Naive B cell (primary cell): ENCODE measurements at places on chromosomes 11 and 22. TPM values are rescaled to one million over a fixed set of nuclear protein-coding genes. Genes with fewer than 3 reads are reported as not detected.

CENATAC gene
- polyA plus RNA-seq: 21.7 TPM

IL17REL gene
- not detected for polyA plus RNA-seq

- no peak overlapping the region for H3K27ac ChIP-seq
- H3K27me3 ChIP-seq: peaks cover 14% of the 10 kb centered on the region
- no peaks in the 10 kb centered on the region for H3K36me3 ChIP-seq
- H3K4me1 ChIP-seq: peaks cover 35% of the 10 kb centered on the region
Observed at GRCh38 chr11:118212781-118213191, 12.0 kb downstream of the JAML start.

DNA sequence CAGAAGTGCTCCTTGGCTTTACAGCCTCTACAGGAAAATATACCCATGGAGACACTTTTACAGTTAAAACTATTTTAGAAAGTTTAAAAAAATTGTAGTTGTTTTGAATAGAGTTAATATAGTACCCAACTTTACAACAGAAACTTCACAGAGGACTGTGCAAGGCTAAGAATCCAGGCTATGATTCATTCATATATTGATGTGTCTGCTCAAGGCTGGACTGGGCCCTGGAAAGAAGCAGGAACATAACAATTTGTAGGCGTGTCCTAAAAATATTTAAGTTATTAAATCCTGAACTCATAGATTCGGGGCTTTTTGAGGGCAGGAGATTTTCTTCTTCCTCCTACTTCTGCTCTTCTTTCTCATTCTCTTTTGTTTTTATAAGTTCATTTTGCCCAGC is 291.5 kb upstream of the CCDC179 start:
- H3K27me3 ChIP-seq: peaks cover 3% of the 10 kb centered on the region
- H3K36me3 ChIP-seq: no peaks in the 10 kb centered on the region
- no peak overlapping the region for H3K27ac ChIP-seq
- no peaks in the 10 kb centered on the region for H3K4me1 ChIP-seq

DNA sequence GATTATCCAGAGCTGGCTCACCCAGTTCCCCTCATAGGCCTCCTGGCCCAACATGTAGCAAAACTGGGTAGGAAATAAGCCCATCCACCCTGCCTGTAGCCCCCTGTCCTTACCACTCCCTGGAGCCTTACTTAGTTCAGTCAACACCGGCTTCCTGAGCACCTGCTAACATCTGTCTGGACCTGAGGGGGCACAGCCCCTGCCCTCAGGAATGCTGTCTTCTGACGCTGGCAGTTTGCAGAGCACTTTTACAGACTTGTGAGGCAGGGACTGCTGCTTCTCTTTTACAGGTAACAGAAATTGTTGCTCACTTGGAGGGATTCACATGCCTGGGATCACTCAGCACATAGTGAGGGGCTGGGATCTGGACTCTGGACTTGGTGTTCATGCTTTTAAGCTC is 152.0 kb upstream of the TBCEL start:
- no peak overlapping the region for H3K27ac ChIP-seq
- H3K36me3 ChIP-seq: no peaks in the 10 kb centered on the region
- DNase-seq: no peak
- H3K4me1 ChIP-seq: peaks cover 7% of the 10 kb centered on the region
- H3K4me3 ChIP-seq: no peak overlapping the region

- H3K4me3 ChIP-seq: no peak overlapping the region
- H3K27me3 ChIP-seq: peaks cover 73% of the 10 kb centered on the region
- no peak for DNase-seq
- H3K27ac ChIP-seq: no peak overlapping the region
Observed at GRCh38 chr11:119739021-119739703, 10.2 kb upstream of the NECTIN1 start.

- H3K27ac ChIP-seq: peak overlapping the region; percentile 99
- H3K36me3 ChIP-seq: peaks cover 14% of the 10 kb centered on the region
- no peaks in the 10 kb centered on the region for H3K27me3 ChIP-seq
- H3K4me1 ChIP-seq: peaks cover 28% of the 10 kb centered on the region
- peak overlapping the region; percentile 100 for H3K4me3 ChIP-seq
- DNase-seq: no peak
Observed at GRCh38 chr11:22624742-22625447, 728 bp downstream of the FANCF start.

OR51D1 gene
- polyA plus RNA-seq: not detected

DNA sequence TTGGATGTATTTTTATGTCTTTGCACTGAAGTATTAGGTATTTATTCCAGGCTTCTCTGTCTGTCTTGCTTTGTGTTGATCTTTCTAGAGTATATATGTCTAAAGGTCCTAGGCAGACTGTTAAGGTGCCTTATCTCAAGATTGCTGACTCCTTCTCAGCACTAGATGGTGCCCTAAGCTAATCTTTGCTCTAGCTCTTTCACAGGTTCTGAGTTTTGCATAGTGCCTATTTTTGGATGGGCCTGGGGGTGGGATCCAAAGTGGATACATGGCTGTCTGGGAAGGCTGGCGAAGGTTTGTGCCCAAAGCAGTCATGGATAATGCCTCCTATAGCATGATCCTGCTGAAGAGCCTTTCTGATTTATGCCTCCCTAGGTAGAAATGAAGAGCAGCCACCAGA is 154.9 kb downstream of the TRPC6 start:
- DNase-seq: no peak
- no peaks in the 10 kb centered on the region for H3K36me3 ChIP-seq
- no peak overlapping the region for H3K27ac ChIP-seq
- no peaks in the 10 kb centered on the region for H3K4me1 ChIP-seq
- H3K4me3 ChIP-seq: no peak overlapping the region

- no peak overlapping the region for H3K4me3 ChIP-seq
- no peak overlapping the region for H3K27ac ChIP-seq
- peaks cover 31% of the 10 kb centered on the region for H3K4me1 ChIP-seq
- no peak for DNase-seq
- H3K36me3 ChIP-seq: no peaks in the 10 kb centered on the region
Observed at GRCh38 chr11:95703049-95703448, 86.5 kb downstream of the FAM76B start.

- no peak overlapping the region for H3K4me3 ChIP-seq
- no peak overlapping the region for H3K27ac ChIP-seq
- no peaks in the 10 kb centered on the region for H3K36me3 ChIP-seq
- no peaks in the 10 kb centered on the region for H3K27me3 ChIP-seq
- no peaks in the 10 kb centered on the region for H3K4me1 ChIP-seq
Observed at GRCh38 chr11:88404932-88405710, 67.6 kb upstream of the CTSC start.

BET1L gene
- 45.5 TPM for polyA plus RNA-seq

- DNase-seq: no peak
- H3K27ac ChIP-seq: no peak overlapping the region
- H3K27me3 ChIP-seq: no peaks in the 10 kb centered on the region
- H3K36me3 ChIP-seq: peaks cover 29% of the 10 kb centered on the region
Observed at GRCh38 chr22:17872471-17872870, 98.2 kb upstream of the BID start.

- H3K4me1 ChIP-seq: peaks cover 83% of the 10 kb centered on the region
- H3K27ac ChIP-seq: peak overlapping the region; percentile 87
- no peaks in the 10 kb centered on the region for H3K36me3 ChIP-seq
Observed at GRCh38 chr22:46585340-46586122, 34.7 kb upstream of the GRAMD4 start.

DNA sequence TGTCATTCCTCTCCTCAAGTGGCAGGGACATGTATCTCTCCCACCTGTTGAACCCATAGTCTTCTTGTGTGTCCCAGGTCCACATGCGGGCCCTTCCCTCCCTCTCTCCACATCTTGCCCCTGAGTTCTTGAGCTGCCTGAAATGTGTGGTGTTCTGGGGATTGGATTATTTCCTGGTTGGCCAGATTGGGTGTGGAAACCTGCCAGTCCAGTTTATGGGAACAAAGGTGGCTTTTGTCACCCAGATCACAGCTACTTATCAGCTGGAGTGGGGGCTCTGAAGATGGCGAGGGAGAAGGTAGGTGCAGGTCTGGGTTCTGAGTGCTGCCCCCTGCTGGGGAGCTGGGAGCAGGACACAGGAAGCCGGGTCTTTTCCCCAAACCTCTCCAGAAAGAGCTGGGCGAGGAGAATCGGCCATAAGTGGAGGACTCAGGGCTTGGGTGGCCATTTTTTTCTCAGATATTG is 14.2 kb downstream of the DTX4 start:
- H3K27me3 ChIP-seq: no peaks in the 10 kb centered on the region
- H3K27ac ChIP-seq: no peak overlapping the region
- H3K36me3 ChIP-seq: peaks cover 25% of the 10 kb centered on the region
- H3K4me3 ChIP-seq: no peak overlapping the region

DNA sequence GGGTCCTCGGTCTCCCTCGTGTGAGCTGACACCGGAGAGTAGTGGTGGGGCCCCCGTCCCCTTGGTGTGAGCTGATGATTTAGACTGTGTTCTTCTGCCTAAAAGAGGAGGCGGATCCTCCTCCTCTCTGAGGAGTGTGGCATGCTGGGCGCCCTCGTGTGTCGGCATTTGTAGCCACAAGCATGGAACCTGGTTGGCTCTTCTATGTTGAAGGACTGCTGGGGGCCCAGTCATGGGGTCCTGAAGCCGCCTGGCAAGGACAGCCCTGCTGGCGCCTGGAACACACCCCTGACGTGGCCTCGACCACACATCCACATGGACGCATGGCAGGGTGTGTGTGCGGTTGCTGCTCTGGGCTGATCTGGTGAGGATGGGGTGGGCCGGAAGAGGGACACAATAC is 50.2 kb downstream of the AP2A2 start:
- no peak overlapping the region for H3K4me3 ChIP-seq
- peaks cover 10% of the 10 kb centered on the region for H3K4me1 ChIP-seq
- no peaks in the 10 kb centered on the region for H3K36me3 ChIP-seq
- DNase-seq: no peak

VPREB1 gene
- polyA plus RNA-seq: 1.2 TPM

CNGA4 gene
- not detected for polyA plus RNA-seq

DNA sequence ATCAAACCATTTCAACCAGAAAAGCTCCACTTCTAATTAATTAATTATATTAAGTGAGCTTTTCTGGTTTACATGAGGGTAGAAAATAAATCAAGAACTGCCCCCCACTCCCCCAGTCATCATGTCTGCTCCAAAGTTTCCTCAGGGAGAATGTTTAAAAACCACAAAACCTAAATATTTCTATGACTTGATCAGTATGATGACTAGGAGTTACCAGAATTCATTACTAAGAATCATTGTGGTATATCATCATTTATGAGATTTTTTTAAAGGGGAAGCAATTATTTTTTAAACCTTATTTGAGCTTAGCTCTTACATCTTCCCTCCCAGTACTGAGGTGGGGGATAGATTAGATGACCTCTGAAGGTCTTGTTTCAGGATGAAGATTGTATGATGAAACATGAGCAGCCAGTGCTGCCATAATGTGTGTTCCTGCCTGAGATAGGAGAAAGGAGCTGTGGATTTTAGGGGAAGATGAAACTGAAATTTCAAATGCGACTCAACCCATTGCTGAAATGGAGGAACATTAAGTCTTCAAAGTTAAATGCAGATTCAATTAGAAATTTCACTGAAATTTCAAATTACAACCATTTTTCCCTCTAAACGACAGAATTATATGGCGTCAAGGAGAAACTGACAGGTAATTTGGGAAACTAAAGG is 401.3 kb upstream of the CADM1 start:
- H3K27ac ChIP-seq: no peak overlapping the region
- no peak for DNase-seq
- no peaks in the 10 kb centered on the region for H3K4me1 ChIP-seq
- no peaks in the 10 kb centered on the region for H3K36me3 ChIP-seq
- no peak overlapping the region for H3K4me3 ChIP-seq

DNA sequence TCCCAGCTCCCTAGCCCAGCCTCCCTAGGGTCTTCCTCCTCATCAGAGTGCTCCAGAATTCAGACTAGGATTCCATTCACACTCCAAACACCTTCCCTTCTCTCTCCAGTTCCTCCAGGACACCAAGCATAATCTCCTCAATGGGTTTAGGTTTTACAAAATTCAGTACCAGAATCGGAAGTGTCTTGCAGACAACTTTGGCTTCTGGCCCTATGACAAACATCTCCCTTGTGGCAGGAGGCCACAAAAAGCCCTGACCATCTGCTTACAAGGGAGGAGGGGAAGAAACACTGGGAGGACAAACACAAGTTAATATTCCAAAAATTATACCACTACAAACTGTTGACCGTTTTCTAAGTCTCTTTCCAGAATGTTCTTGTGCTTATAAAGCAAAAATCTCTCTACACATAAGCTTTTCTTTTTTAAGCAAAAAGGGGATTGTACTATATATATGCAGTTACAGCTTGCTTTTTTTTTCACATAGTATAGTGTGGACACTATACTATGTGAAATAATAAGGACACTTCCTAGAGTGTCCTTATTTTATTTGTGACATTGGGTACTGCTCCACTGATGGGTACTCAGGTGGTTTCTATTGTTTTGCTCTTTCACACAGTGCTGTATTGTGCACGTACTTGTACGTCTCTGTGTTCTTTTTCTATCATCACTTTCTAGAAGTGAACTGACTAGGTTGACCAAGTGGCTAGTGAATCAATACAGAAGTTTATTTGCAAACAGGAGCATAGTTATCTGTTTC is 78.7 kb downstream of the BDNF start:
- peaks cover 5% of the 10 kb centered on the region for H3K4me1 ChIP-seq
- H3K27ac ChIP-seq: no peak overlapping the region
- no peak for DNase-seq
- H3K27me3 ChIP-seq: no peaks in the 10 kb centered on the region

P2RY6 gene
- polyA plus RNA-seq: not detected

GRCh38 chr22:37823134-37823985 is at the start of gene GALR3:
GALR3 (plus strand) TSS chr22:37823382; CDS start chr22:37823407, 25 bp downstream.
- peaks cover 34% of the 10 kb centered on the region for H3K27me3 ChIP-seq
- no peaks in the 10 kb centered on the region for H3K36me3 ChIP-seq
- H3K4me3 ChIP-seq: no peak within 1 kb of the TSS
- no peak within 1 kb of the TSS for H3K27ac ChIP-seq
- H3K4me1 ChIP-seq: peaks cover 11% of the 10 kb centered on the region

- no peak overlapping the region for H3K27ac ChIP-seq
- peaks cover 12% of the 10 kb centered on the region for H3K4me1 ChIP-seq
- H3K27me3 ChIP-seq: no peaks in the 10 kb centered on the region
- no peak for DNase-seq
- H3K4me3 ChIP-seq: no peak overlapping the region
- no peaks in the 10 kb centered on the region for H3K36me3 ChIP-seq
Observed at GRCh38 chr11:88411265-88411664, 73.7 kb upstream of the CTSC start.
